Activated T-cell treated with anti-CD3 and anti-CD28 coated beads, Interleukin-2, amount 50 U/mL, for 24 hours (primary cell): ENCODE measurements at places on chromosomes 1 and 21.

GRCh38 chr1:91120936-91121335 is 99.1 kb upstream of the ZNF644 start:
- H3K4me3 ChIP-seq = no peak overlapping the region
- DNase-seq = no peak
- no peak overlapping the region for H3K27ac ChIP-seq
- peaks cover 29% of the 10 kb centered on the region for H3K4me1 ChIP-seq

DNA sequence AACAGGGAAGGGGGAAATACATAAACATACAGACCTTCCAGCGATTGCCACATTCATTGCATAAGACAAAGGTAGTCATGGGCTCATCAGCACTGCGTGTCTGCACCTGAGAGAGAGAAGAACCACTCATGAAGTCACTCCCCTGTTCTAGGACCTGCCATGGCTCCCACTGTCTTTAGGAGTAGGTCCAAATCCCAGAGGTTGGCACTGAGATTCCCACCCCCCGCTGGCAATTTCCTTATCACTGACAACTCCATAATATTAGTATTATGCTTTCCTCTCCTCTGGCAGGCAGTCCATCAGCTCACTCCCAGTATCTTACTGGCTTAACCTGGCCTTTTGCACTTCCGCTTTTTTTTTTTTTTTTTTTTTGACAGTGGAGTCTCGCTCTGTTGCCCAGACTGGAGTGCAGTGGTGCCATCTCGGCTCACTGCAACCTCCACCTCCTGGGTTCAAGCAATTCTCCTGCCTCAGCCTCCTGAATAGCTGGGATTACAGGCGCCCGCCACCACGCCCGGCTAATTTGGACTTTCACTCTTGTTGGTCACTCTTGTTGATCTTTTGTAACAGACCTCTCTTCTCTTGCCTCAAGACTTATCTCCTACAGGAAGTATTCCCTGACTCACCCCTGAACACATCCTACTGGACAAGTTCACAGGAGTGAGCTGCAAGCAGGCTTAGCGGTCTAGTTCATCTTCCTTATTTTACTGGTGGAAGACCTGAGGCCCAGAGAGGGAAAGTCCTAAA is 14.8 kb upstream of the ZNF436 start:
- peaks cover 6% of the 10 kb centered on the region for H3K36me3 ChIP-seq
- no peaks in the 10 kb centered on the region for H3K4me1 ChIP-seq
- no peak for DNase-seq
- no peak overlapping the region for H3K4me3 ChIP-seq
- H3K27ac ChIP-seq = no peak overlapping the region
- H3K27me3 ChIP-seq = no peaks in the 10 kb centered on the region

DNA sequence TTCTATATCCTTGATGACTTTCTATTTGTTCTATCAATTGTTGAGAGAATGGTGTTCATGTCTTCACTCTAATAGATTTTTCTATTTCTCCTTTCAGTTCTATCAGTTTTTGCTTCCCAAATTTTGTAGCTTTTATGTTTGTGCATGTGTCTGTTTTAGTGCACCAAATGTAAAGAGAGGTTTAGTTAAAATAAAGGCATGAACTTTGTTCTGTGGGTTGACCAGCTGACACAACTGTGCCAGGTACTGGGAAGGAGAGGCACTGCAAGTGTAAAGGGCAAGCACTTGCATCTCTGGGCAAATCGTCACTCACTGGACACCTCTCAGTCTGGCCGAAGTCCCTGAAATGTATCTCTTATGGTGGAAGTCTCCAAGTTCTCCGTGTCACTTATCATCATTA is 38.6 kb upstream of the ABCD3 start:
- peaks cover 13% of the 10 kb centered on the region for H3K27me3 ChIP-seq
- no peak for DNase-seq
- H3K27ac ChIP-seq = no peak overlapping the region
- no peaks in the 10 kb centered on the region for H3K36me3 ChIP-seq
- H3K4me3 ChIP-seq = no peak overlapping the region

DNA sequence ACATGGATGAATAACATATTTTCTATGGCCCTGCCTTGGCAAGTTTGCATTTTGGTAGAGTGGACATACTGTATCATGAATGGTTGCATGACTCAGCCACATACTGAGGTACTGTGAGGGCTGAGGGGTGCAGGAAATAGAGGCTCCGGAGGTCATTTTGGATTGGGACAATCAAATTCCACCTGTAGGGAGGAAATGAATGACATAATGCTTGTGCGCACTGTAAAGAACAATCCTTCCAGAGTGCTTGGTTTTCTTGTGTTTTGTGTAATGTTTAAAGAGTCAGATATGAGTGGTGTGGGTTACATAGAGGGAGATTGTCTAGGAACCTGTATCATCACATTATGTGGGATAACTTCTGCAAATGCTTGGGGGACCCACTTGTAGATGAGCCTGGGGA is 329.9 kb upstream of the PROX1 start:
- no peak overlapping the region for H3K4me3 ChIP-seq
- H3K4me1 ChIP-seq = no peaks in the 10 kb centered on the region
- no peaks in the 10 kb centered on the region for H3K36me3 ChIP-seq
- DNase-seq = no peak

DNA sequence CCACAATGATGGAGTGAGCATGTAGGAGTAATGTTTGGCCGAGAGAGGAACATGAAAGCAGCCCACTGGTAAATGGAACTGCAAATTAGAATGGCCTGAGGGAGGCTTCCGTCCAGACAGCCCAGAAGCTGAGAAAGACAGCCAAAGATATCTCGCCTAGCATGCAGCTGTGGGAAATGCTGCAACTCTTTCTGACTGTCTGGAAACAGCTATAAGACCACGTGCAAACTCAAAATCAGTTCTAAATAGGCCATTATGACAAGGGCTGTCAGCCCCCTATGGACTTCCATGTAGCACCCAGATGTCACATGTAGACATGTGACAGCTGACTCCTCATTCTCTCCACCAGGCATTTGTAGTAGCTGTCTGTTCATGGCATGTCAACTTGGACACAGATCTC is 62.9 kb upstream of the ATP1A1 start:
- no peak for DNase-seq
- H3K27ac ChIP-seq = no peak overlapping the region
- peaks cover 20% of the 10 kb centered on the region for H3K4me1 ChIP-seq
- no peak overlapping the region for H3K4me3 ChIP-seq
